ENCODE measurements at places on chromosomes 11 and 22.

DNA sequence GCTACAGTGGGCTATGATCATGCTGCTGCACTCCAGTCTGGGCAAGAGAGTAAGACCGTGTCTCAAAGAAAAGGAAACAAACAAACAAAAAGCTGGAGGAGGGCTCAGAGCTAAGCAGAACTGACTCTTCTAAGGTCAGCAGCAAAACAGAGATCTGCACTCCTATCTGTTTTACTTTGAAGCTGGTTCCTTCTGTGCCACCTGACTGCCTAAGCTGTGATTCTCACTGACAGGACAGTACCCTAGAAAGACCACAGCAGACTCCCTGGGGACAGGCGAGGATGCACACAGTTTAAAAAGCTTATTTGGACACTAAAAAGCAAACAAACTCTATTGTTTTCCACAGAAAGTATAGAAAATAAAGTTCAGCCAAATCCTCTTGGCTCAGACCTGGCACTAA lies 30.5 kb downstream of the NEFH start:
- DNase-seq, result no peak

DNA sequence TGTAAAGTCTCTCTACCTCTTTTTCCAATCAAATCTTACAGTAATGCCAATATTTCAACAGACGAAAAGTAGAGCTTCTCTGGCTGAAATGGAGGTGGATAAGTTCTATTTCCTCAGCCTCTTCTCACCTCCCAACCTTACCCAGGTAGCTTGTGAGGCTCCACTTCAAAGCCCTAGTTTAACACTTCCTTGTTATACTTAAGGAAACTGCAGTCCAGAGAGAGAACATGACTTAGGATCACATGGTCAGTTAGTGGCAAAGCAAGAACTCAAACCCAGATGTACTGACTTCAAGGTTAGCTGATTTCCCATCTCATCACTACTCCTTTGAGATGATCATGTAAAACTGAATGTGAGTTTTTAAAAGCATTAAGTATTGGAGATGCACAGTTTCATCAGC lies 32.5 kb downstream of the PAK1 start:
- no peak for DNase-seq

DNA sequence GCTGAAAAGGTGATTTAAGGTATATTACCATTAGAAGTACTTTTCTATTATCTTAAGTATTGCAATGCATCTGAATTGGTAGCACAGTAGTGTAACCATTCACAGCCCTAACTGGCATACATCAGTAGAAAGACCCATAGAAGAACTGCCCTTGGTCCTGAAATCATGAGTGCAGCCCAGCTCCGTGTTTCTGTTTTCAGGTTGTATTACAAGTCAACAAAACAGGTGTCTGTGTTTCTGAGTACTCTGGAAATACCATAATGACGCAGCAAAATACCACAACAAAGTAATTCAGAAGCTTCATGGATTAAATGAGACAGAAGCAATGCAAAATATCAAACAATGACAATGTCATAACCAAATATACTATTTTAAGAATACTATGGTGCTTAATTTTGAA lies 226.3 kb downstream of the OPCML start:
- DNase-seq, result no peak

DNA sequence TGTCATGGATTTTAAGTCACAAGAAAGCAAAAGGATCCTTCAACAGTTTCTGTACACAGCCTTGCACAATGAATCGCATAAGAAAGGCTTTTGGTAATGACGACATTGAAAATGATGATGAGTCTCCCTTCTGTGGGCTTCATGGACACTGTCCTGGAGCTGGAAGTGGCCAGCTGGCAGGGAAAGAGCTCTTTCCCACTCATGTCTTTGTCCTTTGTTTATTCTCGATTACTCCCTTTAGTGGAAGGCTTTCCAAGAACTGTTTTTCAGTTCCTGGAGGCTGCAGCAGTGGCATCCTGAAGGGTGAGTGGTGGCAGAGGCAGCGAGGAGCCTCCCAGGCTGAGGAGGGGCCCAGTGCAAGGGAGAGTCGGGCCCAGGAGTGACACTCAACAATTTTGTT lies 505.2 kb downstream of the NTM start:
- DNase-seq, result no peak

- DNase-seq, result no peak
Observed at GRCh38 chr11:21567645-21568290, 625.1 kb upstream of the ANO5 start.

GRCh38 chr22:27493796-27494195 lies 307.8 kb downstream of the MN1 start:
- DNase-seq, result no peak

DNA sequence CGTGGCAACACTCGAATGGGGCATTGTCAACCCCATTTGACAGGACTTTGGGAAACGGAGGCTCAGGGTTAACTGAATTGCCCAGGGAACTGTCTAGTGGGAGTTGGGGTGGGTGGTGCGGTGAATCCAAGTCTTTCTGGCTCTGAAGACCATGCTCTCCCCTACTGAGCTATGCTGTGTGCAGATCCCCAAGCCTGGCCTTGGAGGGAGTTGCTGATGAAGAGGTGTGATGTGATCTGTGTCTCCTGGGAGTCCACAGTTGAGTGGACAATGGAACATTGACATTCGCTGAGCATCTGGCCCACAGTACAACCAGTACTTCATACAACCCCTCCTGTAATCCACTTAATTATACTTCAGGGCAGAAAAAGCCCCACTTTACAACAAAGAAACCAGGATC lies 172.2 kb downstream of the ST3GAL4 start:
- no peak for DNase-seq

- DNase-seq, result no peak
Observed at GRCh38 chr11:45900916-45901617, 6.0 kb downstream of the FREY1 start.

DNA sequence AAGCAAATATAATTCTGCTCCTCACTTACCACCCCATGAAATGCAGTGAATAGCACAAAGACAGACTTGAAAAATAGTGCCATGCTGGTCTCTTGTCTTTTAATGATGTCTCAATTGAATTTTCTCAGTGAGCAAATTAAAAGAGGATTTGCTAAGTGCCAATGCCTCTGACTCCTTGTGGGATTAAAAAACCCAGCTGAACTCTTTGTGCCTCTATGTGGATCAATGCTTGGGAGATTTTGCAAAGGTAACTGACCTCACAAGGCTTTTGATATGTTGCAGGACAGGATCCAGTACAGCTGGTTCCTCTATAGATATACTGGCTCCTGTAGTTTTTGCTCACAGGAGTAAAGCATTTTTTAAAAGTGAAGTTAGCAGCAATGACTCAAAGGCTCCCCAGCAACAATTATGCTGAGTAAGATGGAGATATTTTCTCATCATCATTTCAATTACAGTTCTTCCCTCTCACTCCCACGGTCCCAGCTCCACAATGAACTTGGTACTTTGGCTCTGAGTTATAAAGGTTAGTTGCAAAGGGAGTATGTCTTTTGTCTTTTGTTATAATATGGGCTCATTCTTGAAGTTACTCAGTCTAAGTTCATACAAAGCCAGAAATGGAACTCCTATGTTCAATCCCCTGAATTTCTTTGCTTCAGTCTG lies 471.5 kb downstream of the LRRC4C start:
- no peak for DNase-seq

- DNase-seq, result no peak
Observed at GRCh38 chr11:62401811-62402210, 17.0 kb upstream of the SCGB1A1 start.

- DNase-seq, result peak; percentile 86
Observed at GRCh38 chr22:37681556-37682049, 4.5 kb upstream of the NOL12 start.

DNA sequence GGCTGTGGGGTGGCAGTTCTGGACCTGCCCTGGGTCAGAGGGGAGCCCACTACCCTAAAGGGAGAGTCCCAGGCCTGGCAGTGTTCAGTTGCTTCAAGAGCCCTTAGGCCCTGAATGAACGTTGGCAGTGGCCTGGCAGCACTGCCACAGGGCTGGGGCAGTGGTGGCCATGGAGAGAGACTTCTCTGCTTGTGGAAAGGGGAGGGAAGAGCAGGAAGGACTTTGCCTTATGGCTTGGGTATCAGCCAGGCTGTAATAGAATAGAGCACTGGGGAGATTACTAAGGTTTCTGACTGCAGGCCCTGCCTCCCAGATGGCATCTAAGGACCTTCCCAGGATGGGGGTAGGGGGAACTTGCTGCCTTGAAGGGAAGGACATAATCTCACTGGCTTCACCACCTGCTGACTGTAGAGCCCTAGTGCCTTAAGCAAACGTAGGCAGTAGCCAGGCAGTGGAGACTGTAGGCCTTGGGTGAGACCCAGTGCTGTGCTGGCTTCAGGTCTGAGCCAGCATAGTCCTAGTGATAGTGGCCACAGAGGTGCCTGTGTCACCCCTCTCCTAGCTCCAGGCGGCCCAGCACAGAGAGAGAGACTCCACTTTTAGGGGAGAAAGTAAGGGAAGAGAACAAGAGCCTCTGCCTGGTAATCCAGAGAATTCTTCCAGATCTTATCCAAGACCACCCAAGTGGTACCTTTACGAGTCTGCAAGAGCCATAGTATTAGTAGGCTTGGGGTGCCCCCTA lies 27.6 kb downstream of the PLA2G6 start:
- DNase-seq, result no peak

DNA sequence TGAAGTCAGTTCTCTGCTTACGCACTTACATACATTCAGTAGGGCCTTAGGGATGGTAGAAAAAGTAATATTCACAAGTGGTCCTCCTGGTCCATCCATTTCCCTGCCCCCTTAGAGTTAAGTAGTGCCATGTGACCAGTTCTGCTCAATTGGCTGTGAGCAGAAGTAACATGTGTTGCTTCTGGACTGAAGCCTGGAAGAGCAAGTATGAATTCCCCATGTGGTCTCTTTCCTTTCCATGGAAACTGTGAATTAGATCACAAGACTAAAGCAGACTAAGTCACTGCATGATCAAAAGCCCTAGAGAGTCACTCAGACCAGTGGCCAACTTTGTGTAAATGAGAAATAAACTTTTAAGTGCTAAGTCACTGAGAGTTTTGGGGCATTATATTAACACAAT lies 341.7 kb upstream of the CADM1 start:
- DNase-seq, result no peak

DNA sequence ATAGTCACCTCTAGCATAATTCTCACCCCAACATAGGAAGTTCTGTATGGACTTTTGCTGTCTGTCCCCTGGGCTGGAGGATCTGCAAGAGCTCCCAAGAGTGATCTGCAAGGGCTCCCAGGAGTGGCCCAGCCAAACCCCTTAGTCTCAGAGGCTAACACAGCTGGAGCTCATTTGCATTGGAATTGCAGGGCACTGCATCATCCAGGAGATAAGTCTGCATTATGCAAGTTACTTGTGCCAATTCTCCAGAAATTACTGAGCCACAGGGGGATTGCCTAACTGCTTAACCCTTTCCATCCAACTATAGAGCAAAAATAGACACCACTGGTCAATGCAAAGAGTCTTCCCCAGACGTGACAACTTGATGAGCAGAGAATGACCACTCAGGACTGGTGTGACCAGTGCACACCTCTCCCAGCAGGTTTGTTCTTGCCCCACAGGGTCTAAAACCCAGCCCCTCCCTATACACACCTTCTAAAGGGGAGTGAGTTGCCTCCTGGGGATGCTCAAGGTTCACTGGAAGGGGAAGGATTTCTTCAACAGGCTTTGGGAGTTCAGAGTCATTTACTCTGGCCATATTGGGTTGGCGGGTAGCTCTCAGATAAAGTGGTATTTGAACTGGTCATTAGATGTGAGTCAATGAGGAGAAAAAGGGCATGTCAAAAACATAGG lies 38.4 kb downstream of the POU2AF3 start:
- DNase-seq, result no peak

DNA sequence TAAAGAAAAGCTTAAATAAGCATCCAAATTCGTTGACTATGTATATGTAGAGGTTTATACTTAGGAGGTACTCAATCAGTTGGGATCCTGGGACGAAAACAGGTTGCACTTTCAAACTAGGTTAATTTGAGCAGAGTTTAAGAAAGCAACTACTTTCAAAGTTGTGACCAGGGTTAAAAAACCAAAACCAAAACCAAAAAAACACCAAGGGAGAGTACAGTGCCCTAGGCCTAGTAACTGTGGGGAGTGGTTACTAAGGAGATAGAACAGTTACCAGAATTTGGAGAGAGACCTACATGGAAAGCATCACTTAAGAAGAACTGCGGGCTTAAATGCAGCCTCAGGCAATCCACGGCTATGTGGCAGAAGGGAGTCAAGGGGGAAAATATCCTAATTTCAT lies 148.3 kb downstream of the JRKL start:
- no peak for DNase-seq

- no peak for DNase-seq
Observed at GRCh38 chr11:34180040-34180813, 74.8 kb downstream of the NAT10 start.

DNA sequence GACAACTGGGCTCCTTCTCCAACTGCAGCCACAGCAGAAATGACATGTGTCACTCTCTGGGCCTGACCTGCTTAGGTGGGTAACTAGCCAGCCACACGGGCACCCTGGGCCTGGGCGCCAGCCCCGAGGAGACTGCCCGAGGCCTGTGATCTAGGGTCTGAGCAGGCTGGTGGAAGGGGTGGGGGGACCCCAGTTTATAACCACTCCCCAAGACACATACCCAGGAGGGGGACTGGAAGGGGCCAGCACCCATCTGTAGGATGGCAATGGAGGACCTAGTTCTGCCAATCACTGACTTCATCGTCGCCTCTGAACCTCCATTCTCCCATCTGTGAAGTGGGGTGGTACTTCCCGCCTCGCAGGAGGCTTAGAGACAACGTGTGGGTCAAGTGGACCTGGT lies 16.1 kb downstream of the CD5 start:
- no peak for DNase-seq

DNA sequence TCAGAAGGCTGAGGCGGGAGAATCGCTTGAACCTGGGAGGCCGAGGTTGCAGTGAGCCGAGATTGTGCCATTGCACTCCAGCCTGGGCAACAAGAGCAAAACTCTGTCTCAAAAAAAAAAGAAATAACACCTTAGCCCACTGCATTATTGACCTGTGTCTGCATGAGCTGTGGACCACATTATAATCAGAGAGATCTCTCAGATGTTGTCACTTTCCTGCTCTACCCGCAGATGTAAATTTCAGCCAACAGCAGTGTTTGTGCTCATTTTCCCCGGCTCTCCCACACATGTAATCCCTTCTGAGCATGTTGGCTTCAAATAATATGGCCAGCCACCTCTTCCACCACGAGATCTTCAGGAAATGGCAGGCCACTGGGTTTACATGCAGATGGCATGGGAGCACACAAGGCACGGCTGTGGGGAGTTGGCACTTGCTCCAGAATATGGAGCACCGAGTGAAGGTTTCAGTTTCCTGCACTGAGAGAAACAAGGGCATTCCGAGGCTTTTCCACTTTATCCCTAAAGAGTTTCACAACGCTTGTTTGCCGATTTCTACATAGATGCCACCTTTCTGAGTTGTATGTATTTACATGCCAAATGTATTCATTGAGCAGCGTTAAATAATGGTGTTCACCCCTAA lies 19.7 kb downstream of the CDPF1 start:
- DNase-seq, result no peak

DNA sequence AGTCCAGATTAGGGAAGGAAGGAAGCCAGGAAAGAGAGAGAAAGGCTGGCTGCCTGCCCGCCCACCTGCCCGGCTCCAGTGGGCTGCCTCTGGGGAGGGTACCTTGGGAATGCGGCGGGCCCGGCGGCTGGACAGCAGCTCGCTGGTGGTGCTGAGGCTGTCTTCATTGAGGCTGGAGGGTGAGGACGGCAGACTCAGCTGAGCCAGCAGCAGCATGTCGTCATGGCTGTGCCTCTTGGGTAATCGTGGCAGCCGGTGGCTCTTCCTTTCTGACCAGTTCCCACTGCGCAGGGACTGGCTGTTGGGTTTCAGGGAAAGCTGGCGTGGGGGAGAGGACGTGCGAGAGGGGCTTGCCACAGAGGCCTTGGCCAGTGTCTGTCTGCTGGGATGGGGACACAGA lies 32.9 kb downstream of the RPL27A start:
- no peak for DNase-seq

- DNase-seq, result no peak
Observed at GRCh38 chr11:37849706-37850105, 1251.7 kb upstream of the RAG2 start.

- no peak for DNase-seq
Observed at GRCh38 chr22:36457688-36458450, 23.6 kb downstream of the TXN2 start.
